ENCODE measurements at places on chromosomes 16 and 17.
A peak's percentile ranks its signal among the peaks of the same experiment; 100 is the strongest.

DNA sequence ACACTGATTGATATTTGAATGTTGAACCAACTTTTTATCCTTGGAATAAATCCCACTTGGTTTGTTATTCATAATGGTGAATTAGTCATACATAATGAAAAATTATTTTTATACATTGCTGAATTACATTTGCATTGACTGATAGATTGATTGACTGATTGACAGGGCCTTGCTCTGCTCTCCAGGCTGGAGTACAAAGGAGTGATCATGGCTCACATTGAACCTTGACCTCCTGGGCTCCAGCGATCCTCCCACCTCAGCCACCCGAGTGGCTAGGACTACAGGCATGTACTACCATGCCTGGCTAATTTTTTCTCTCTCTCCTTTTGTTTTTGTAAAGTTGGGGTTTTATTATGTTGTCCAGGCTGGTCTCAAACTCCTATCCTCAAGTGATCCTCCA is 97.8 kb downstream of the ARHGAP44 start:
- no peak for DNase-seq

- DNase-seq, result no peak
These were observed 45.0 kb upstream of the GCSH start for GRCh38 chr16:81140930-81141780.

GRCh38 chr16:74094962-74095361 is 201.7 kb upstream of the PSMD7 start:
- no peak for DNase-seq

- DNase-seq, result no peak
These were observed 2227.7 kb downstream of the TP53TG3F start for GRCh38 chr16:35687071-35687470.

DNA sequence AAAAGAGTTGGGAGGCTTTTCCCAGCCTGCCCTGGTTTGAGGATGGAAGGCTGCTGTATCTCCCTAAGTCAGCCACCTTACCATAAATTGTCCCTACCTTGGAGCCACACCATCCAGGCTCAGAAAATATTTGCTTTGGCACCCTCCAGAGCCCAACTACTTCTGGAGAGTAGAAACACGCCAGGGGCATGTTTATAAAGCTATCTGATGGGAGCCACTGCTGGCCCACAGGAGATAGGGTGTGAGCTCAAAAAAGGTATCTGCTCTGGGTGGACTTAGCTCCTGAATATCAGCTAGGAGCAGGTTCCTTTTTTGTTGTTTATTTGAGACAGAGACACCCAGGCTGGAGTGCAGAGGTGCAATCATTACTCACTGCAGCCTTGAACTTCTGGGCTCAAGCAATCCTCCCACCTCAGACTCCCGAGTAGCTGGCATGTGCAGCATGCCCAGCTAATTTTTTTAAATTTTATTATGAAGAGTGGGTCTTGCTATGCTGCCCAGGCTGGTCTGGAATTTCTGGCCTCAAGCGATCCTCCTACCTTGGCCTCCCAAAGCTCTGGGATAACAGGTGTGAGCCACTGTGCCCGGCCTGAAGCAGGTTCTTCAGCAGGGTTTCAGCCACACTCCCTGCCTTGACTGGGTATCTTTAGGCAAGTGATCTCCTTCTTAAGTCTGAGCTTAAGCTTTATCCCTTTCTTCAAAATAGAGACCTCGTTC is 147.1 kb downstream of the SALL1 start:
- DNase-seq, result no peak

- DNase-seq, result no peak
These were observed 266.4 kb downstream of the HAPSTR1 start for GRCh38 chr16:9357829-9358228.

DNA sequence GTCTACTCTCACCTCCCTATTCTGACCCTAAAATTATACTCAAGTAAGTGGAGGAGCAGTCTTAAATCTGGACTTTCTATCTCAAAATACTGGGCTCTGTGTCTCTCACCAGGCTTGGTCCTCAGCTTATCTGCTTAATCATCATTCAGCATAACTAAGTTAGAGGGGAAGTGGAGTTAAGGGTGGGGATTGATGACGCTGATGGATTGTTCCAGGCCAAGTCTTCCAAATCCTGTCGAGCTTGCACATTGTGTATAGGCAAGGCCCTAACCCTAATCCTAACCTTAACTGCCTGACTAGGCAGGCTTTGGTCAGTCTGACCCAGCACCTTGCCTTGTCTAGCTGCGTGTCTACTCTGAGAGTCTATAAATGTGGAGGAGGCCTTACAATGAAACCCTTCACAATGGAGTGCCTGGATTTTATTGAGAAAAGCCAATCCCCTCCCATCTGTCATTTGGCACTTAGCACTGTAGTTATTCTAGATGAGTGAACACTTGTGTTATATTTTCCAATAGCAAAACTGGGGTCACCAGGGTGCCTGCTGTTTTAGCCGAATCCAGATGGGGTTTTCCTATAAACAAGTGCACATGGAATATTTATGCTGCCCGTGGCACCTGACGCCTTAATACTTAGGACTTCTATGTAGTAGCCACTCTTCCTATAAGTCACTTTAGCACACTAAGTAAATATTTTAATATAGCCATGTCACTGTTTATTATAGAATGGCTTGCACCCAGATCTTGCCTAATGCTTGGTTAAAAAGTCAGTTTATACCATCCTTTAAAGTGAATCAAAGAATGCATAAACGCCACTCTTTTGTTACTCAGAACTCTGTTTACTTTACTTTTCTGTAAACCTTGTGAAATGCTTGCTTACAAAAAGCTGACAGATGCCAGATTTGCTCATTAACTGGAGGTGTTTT is 193.2 kb upstream of the MYOCD start:
- no peak for DNase-seq

GRCh38 chr16:24054741-24055491 is 201.2 kb upstream of the CACNG3 start:
- DNase-seq, result no peak

DNA sequence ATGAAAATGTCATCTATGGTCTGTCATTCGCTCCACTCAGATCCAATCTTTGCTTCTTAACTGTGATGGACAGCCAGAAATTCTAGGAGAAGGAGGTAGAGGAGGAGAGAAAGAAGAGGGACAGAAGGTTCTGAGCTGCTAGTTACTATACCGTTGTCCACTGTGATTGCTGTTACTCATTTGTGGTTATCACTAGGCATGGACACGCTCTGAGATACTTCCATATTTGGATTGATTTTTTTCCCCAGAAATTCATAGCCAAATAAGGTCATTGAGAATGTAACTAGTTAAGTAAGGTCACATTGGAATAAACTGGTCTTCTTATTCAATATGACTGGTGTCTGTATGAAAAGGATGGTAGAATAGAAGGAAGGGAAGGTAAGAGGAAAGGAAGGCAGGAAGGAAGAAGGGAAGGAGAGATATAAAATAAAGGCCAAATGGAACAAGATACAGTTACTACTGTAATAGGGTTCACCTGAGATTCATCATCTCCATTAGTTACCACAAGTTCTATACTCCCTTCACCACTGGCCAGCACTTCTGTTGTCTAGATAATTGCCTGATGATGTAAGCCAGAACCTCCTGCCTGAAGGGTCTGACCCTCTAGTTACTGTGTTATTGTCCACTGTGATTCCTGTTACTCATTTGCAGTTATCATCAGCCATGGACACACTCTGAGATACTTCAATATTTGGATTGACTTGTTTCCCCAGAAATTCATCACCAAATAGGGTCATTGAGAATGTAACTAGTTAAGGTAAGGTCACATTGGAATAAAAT is 2.9 kb downstream of the KRTAP9-7 start:
- no peak for DNase-seq

DNA sequence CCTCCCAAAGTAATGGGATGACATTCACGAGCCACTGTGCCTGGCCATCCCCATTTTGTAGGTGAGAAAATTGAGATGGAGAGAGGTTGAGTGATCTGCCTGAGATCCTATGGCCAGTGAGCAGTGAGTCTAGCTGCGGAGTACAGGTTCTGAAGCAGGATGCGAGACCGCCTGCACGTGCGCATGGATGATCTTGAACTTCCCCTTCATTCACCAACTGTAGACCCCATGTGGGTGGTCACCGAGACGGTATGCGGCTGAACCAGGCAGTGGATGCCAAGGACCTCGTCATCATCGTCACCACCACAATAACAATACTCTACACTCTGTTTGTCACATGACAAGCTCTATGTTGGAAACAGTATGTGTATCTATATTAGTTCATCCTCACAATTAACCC is 6.2 kb upstream of the SPNS3 start:
- no peak for DNase-seq

- no peak for DNase-seq
These were observed 141.6 kb downstream of the PRKCA start for GRCh38 chr17:66444031-66444430.

DNA sequence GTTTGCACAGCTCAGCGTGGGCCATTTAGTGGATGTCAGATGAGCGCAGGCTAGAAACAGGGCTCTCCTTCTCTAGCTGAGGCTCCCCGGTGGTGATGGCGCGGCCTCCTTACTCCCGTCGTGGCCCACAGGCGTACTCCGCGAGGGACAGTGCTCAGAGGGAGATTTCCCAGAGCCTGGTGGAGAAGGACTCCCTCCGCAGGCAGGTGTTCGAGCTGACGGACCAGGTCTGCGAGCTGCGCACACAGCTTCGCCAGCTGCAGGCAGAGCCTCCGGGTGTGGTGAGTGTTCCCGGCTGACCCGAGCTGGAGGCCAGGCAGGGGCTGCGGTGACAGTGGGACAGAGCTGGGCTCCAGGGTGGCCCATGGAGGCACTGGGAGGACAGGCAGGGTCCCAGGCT is 21.4 kb downstream of the CARD14 start:
- no peak for DNase-seq

- DNase-seq, result no peak
These were observed 38.2 kb downstream of the KSR1 start for GRCh38 chr17:27494192-27495091.

GRCh38 chr16:67930678-67931211 is 917 bp downstream of the CTRL start:
- no peak for DNase-seq

DNA sequence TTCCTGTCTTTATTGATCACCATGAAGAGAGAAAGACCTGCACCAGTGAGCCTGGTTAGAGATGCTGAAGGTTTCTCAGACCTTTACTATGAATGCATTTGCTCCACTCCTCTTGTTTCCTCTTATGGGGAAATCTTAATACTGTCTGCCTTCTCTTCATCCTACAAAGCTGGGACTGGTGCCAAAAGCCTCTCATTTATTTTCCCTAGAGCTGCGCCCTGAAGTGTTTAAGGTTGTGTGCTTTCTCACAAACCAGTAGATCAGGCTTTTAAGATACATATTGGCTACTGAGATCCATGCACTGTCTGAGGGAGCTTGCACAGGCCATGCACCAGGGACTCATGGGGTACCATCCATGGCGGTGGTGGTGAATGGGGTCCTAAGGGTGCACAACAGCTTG is 286.1 kb upstream of the PMFBP1 start:
- no peak for DNase-seq

DNA sequence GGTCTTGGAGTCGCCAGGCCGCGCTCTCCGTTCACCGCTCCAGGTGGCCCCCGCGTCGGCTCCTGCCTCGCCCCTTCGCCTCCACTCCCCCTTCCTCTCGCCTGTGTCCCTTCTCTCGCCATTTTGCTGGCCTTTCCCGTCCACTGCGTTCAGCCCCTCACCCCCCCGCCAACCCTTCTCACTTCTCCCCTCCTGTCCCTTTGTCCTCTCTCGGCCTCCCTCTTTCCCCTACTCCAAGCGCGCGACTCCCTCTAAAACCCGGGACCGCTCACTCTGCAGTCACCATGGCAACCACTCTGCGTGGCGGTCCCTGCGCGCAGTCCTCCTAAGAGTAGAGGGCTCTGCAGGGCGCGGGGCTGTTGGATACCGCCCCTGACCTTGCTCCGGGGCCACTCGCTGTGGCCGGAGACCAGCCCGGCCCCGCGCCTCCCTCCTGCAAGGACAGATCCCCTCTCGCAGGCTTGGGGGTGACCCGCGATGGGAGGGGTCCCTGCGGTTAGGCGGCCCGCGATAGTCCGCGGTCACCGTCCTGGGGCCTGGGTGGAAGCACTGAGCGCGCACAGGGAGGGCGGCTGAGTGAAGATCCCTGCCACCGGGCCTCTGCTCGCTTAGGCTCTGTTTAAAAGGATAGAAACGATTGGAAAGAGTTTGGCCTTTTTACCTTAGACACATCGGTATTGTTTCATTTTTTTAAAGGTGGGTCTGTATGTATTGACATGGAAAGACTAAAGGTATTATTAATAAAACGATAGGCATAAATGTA is 454 bp downstream of the CCDC40 start:
- DNase-seq, result peak; percentile 29

- no peak for DNase-seq
These were observed 28.3 kb upstream of the TENT4B start for GRCh38 chr16:50124769-50125168.

GRCh38 chr17:12024327-12024726 is 3.6 kb downstream of the MAP2K4 start:
- DNase-seq, result no peak

DNA sequence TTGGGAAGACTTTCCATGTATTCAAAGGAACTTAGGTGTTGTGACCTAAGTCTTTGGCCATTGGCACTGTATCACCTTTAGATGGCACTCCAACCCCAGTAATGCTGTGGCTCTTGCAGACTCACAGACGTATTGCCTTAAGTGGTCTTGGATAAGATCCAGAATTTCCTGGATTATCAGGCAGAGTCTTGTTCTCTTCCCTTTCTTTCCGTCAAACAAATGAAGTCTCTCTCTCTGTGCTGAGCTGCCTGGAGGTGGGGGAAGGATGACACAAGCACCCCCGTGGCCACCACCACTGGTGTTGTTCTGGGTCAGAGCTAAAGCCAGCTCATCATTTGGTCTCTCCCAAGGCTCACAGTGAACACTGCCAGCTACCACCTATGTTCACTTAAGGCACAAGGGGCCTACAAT is 789.9 kb upstream of the KIF2B start:
- DNase-seq, result no peak

- DNase-seq, result no peak
These were observed 29.5 kb downstream of the NPLOC4 start for GRCh38 chr17:81607431-81607830.

GRCh38 chr17:31564883-31565301 is 173.4 kb downstream of the RAB11FIP4 start:
- DNase-seq, result no peak

GRCh38 chr16:12907670-12908233 is 6.4 kb downstream of the SHISA9 start:
- DNase-seq, result no peak

DNA sequence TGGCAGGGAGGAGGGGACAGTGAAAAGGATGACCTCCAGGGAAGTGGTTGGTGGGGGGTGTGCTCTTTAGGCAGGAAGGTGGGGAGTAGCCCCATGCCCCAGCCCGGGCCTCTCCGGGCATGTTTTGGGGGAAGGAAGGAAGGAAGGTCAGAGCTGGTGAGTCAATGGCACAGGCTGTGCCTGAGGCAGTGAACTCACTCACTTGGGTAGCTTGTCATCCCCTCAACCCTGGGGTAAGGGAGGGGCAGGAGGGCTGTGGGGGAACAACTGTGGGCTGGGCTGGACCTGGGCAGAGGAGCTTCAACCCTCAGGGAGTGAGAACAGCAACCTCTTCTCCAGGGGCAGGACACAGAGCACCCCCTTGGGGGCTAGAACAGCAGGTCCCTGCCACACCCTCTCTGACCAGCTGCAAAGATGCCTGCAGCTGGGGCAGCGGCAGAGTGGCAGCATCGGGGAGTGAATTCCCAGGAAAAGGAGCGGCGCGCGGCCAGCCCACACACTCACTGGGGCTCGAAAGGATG is 6.3 kb downstream of the CSF3 start:
- DNase-seq, result no peak

- no peak for DNase-seq
These were observed 13.8 kb upstream of the KCNJ18 start for GRCh38 chr17:21678393-21679081.
